ENCODE measurements at places on chromosomes 2 and 18. TPM values are rescaled to one million over a fixed set of nuclear protein-coding genes. Genes with fewer than 3 reads are reported as not detected.

The SLC25A12 gene
- total RNA-seq, result 10.5 TPM

The CASP10 gene
- total RNA-seq, result 5.5 TPM

The COMMD1 gene
- 34.6 TPM for total RNA-seq

The SCYGR4 gene
- total RNA-seq, result not detected

The TXNDC2 gene
- total RNA-seq, result 0.22 TPM

The MORN2 gene
- 6.3 TPM for total RNA-seq

The BCS1L gene
- 17.9 TPM for total RNA-seq

The SLC19A3 gene
- 2.4 TPM for total RNA-seq

The PPP1R1C gene
- not detected for total RNA-seq

The ARHGAP28 gene
- 0.44 TPM for total RNA-seq

The GCKR gene
- 0.43 TPM for total RNA-seq

The INHA gene
- total RNA-seq, result 0.22 TPM

The RHOB gene
- 189 TPM for total RNA-seq

The EIPR1 gene
- 27.4 TPM for total RNA-seq

The MRO gene
- total RNA-seq, result not detected

The MBD1 gene
- total RNA-seq, result 114 TPM
